COR-L47 (cell line): ENCODE measurements at places on chromosomes 2 and 18.

- DNase-seq = no peak
These were observed 117.2 kb upstream of the HS6ST1 start for GRCh38 chr2:128435576-128436478.

GRCh38 chr18:28062443-28062842 lies 114.5 kb downstream of the CDH2 start:
- no peak for DNase-seq

DNA sequence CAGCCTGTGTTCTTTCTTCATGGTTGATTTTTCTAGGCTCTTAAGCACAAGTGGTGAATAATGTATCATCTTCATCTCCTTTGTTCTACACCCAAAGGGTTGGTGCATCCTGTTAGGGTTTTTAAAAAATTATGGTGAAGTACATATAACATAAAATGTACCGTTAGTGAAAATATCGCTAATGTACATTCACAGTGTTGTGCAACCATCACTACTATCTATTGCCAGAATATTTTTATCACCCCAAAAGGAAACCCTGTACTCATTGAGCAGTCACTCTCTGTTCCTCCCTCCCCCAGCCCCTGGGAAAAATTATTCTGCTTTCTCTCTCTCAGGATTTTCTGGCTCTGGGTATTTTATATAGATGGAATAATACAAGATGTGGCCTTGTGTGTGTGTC lies 98.5 kb downstream of the PRKCE start:
- no peak for DNase-seq

DNA sequence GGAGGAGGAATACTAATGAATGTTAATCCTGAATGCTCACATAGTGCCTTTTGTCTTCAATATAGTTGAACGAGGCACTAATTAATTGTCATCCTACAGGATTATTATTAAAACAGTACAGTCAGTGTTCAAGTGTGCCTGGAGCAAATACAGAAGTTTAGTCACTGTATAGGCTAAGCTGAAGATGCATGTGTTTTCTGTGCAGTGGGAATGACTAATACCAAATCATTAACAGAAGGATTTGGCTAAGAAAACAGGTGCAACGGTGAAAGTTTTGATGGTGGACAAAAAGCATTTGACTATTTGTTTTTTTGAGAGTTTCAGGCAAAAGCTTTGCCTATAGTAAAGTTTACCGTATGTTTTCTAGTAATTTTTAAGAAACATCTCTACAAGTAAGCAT lies 62.8 kb downstream of the DCC start:
- no peak for DNase-seq

- no peak for DNase-seq
These were observed 65.6 kb downstream of the EMX1 start for GRCh38 chr2:72982781-72983499.

- DNase-seq = no peak
These were observed 15.4 kb upstream of the XDH start for GRCh38 chr2:31429759-31430438.

DNA sequence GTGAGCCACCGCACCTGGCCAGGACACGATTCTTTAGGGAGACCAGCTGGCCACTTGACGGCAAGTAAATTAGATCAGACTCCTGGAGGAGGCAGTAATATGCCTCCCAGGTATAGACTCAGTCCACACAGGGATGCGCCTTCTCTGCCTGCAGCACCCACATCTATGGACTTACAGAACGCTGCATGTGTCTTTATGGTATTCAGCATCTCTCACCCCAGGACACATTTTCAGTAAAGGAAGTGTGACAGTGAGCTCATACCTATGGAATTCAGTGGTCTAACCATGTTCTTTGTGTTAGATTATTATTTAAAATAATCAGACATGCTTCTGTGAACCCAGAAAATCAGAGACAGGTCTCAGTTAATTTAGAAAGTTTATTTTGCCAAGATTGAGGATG lies 5.9 kb upstream of the NARS1 start:
- DNase-seq = no peak

DNA sequence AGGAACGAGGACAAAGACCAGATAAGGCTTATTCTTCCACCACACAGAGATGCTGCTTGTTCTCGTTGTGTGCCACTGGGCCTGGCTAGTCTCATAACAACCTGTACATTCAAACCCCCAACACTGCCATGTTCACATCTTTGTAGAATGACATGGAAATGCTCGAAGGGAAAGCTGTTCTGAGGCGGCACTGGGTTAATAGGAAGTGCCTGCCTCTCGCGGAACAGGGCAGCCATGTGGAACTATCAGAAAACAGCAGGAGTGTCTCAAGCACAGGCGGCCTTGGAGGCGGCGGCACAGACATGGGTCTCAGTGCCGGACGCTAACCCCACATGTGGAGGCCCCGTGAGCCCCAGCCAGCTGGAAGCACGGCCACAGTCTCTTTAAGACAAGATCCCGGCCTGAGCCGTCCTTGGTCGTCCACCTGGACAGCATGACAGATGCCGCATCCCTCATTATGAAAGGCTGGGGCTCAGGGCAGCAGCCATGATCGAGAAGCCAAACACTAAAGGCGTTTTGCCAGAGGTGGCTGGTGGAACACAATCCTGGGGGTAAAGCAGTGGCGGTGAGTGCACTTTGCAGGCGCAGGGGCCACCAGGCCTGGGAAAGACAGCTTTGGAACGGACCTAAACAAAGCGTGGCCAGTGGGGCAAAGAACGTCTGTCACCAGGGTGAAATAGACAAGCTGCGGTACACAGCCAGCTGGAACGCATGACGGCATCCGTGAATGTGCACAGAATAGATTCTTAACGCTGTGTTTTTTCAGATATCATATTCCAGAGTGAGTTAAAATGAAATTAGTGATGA lies 161.0 kb downstream of the HDAC4 start:
- no peak for DNase-seq

DNA sequence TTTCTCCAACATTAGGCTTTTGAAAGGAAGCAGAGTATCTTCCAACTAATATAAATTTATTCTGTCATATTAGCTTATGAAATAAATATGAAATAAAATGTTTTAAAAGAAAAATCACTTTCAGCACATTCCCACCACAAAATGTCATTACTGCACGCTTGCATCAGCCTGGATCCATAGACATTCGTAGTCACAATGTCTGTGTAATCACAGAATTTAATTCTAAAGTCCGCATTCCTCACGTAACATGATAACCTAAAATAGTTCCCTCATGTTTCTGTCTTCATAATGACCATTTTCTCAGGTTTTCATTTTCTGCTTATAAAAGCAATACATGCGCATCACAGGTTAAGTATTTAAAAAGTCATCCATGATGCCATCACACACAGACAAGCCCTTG lies 47.1 kb downstream of the HDAC4 start:
- DNase-seq = no peak

- DNase-seq = no peak
These were observed 235.3 kb downstream of the RDH14 start for GRCh38 chr2:18325118-18325517.

DNA sequence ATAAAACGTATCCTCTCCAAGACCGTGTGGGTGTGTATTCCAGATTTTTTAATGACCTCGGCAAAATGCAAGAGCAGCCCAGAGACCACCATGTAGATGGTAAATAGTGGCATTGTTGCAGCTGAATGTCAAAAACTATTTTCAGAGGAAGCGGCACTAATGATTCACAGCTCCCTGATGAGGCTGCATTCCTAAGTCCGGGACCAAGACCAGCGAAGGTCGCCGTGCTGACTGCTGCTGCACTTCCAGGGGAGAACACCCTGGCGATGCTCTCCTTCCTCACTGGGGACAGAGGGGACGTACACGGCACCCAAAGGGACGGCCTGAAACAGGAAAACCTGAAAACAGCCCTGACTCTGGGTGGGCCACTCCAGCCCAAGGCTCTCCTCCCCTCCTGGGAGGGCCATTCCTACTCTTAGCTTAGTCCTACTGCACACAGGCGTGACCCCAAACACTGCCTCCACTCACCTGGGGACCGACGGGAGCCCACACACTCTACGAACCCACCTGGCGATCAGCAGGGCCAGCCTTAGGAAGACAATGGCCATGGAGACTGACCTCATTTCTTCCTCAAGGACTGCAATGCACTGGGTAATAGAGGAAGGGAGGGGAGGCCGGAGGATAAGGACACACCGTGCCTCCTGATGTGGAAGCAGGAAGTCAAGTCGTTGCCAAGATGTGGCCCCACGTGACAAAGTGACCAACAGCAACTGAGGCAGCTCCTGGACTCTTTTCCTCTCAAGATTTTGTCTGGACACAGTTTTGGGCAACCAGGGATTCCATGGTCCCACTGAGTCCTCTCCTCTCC lies 82.8 kb downstream of the ZNF516 start:
- no peak for DNase-seq

DNA sequence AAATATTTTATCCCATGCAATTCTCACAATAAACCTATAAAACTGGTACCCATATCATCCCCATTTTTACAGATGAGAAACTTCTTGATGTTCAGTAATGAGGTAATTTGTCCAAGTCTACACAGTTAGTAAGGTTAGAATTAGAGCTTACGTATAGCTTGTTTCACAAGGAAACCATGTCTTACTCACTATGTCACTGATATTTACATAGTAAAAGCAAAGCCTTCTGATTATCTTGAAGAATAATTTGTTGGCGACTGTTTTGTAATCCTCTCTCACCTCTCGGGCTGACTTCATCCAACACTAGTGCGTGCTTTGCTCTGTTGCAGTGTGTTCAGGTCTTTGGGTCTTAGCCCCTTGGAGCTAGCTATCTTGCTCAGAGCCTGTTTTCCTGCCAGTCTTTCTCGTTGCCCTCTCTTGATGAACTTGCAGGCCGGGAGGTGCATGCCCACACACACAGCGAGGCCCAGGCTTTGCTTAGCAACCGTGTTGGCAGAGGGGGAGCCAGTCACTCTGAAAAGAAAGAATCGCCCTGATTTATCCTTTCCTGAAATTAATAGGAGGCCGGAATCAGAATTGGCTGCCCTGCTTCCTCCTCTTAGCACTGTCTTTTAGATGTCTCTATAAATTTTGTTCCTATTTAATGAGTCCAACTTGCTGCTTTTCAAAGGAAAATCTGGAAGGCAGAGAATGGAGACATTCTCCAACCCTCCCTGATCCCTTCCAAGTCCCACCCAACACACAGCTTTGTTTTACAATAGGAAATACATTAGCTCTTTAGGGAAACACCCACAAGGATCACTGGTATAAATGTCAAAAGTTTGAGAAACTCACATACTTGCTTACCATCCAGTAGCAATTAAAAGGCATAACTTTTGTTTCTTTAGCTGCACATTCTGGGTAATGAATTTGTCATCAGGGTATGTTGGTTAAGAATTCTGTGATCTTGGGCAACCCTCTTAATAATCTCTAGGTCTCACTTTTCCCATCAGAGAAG lies 97.6 kb upstream of the SEC11C start:
- no peak for DNase-seq

DNA sequence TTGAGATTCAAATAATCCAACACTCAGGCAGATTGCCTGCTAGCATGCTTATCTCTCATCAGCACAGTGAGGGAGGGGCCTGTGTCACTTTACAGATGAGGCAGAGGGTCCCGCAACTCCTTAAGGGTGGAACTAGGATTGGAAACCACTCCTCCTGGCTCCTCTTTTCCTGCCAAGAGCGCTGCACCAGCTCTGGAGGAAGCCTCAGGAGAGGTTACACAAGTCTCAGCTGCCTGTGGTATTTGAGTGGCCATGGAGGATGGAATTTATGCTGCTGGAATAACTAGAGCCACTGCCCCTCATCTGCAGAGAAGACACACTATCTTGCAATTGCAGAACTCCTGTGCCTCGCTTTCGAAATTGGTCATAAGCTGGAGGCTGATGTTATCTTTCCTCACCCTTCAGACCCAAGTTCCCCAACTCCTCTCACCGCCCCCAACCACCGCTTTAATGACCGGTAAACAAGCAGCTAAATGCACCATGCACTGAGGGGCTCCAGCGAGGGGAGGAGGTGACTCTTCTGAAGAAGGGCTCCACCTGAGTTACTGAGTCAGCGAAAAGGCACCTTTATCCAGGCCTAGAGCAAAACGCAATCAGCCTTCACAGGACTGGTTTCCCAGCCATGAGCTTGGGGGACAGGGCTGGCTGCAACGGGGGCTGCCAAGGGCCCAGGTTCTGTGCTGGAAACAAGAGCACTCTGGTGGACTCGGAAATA lies 245.8 kb downstream of the SOX11 start:
- no peak for DNase-seq

DNA sequence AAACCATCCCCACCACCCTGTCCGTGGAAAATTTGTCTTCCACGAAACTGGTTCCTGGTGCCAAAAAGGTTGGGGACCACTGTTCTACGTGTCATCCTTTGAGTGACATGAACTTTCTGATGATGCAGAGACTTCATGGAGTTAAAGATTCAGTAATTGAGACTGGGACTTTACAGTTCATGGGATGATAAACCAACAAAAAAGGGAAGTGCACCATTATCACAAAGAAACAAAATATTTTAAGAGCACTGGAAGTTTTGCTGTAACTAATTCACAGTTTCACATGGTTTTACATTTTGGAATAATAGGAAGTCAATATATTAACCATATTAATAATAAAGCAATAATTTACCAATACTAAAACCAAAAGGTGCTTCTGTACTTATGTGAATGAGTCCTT lies 126.8 kb downstream of the AQP4 start:
- DNase-seq = no peak

DNA sequence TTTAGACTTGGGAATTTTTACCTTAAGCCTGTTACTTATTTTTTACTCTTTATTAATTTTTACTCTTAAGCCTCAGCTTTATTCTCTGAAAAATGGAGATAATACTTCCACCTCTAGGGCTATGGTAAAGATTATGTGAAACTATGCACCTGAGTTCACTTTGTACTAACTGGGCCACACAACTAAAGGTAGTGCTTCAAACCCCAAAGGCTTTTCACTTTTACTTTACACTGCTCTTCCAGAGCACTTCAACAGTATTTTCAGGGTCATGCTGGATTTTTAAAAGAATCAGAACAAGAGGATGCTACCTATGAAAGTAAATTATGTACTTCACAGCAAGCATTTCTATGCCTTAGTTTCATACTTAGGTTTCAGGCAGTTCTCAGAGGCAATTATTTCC lies 27.8 kb downstream of the MEX3C start:
- DNase-seq = no peak

GRCh38 chr2:127733816-127734537 lies 32.7 kb downstream of the SFT2D3 start:
- DNase-seq = no peak

- no peak for DNase-seq
These were observed 45.4 kb downstream of the INO80D start for GRCh38 chr2:206040525-206040924.

GRCh38 chr2:152504618-152505017 lies 169.6 kb downstream of the FMNL2 start:
- DNase-seq = no peak
